ENCODE measurements at places on chromosomes 12 and 14. TPM values are rescaled to one million over a fixed set of nuclear protein-coding genes. Genes with fewer than 3 reads are reported as not detected.

GRCh38 chr14:106681161-106681560, 1154.8 kb downstream of the TMEM121 start:
- DNase-seq, result no peak

DNA sequence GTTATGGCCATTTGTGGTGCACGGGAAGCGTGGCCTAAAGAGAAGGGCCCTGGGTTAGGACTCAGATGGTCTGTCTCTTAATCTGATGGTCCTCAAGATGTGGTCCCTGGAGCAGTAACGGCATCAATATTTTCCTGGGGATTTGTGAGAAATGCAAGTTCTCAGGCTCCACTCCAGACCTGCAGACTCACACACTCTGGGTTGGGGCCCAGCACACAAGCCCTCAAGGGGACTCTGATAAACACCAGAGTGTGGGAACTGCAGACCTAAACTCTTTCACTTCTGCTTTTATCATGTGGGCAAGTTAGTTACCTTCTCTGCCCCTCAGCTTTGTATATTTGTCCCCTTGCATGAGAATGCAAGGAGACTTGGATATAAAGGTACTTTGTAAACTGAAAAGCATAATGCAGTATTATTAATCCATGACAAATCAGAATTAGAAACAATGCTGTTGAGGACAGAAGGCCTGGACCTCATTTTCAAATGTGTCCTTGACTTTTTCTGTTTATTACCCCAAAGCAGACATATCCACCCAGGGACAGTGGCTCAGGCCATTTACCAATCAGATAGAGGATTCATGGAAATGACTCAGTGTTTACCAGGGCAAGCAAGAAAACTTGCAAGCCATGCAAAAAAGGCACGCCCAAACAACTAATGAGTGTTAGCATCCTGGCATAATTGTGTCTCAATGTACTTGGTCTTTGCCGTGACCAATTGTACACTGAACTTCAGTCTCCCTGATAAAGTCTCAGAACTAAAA, 157.0 kb downstream of the ASCL1 start:
- no peak for DNase-seq

The USP15 gene
- 56.3 TPM for total RNA-seq

DNA sequence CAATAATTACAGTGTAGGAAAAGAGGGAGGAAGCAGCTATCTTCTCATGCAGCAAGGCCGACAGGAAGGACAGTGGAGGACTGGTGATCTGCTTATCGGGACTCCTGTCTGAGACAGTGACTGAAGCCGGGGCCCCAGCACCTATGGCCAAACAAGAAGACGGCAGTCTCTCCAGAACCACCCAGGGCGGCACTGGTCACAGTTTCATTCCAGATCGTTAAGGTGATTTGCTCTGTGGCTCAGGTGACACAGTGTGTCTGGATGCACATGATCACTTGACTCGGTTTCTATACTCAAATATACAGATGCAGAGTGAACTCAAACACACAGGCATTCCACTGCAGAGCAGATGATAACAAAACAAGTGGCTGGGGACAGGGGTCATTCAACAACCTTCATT, 52.1 kb upstream of the CORO1C start:
- no peak for DNase-seq

DNA sequence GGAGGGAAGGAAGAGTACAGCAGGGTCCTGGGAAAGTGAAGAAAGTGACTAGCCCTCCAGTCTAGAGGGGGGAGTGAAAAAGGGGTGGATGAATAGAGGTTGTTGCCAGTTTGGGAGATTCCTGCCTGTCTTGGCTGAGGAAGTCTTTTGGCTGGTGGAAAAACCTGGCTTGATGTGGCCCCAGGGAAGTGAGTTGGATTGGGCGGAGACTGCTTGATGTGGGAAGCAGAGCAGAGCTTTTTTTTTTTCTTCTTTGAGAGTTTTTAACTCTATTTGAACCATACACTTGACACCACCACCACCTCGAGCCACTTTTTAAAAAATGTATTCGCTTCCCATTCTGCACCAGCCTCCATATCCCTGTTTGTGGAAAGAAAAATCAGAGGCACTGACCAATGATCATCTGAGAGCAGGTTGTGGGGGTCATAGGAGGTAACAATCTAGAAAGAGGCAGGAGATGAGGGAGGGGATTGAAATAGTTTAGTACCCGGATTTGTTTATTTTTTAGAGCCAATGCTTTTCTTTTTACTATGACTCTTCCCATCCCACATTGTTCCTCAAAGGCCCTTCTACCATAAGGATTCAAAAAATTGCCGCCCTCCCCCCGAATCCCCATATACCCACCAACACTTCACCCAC, 690 bp upstream of the DTX3 start:
- DNase-seq, result no peak

GRCh38 chr14:90274808-90275457, 18.6 kb downstream of the PSMC1 start:
- no peak for DNase-seq

The SLC5A8 gene
- not detected for total RNA-seq

- no peak for DNase-seq
Observed at GRCh38 chr12:62382526-62382925, 84.1 kb upstream of the MON2 start.

GRCh38 chr14:91413547-91414474, 3.8 kb downstream of the CCDC88C start:
- DNase-seq, result no peak

DNA sequence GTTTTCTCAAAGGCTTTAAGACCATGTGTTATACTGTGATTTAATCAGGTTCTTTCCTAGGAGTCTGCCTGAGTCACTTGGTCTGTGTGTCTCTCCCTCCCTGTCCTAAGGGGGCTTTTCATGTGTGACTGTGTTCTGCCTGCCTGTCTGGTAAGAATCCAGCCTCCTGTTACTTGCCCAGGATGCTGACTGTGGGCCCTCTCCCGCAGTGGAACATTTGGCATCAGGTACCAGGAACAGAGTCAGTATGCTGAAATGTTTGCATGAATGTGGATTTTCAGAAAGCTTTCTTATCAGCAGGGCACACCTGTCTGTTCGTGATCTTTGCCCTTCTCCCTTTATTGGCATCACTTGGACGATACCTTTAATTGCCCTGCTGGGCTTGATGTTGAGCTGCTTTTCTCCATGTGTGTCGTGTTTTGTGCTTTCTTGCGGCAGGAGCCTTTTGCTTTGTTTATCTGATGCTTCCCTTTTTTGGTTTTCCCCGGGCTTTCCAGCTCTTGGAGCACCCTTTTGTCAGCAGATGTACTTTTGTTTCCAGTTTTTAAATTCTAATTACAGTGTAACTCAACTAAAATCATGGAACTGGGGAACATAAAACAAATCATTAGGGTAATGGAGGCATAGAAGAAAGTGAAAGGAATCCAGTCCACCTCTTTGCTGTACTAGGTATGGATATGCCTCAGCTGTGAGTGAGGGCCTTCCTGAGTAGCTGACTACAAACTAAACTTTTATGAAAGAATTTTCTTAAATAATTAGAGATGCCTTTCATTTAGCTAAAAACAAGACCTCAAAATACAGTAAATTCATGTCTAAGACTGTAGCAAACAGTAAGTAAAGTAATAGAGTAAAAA, 72.5 kb downstream of the TRAF3 start:
- DNase-seq, result no peak

- no peak for DNase-seq
Observed at GRCh38 chr12:181921-182320, 32.0 kb downstream of the SLC6A12 start.

The TMEM229B gene
- 0.20 TPM for total RNA-seq

The KRT6C gene
- not detected for total RNA-seq

DNA sequence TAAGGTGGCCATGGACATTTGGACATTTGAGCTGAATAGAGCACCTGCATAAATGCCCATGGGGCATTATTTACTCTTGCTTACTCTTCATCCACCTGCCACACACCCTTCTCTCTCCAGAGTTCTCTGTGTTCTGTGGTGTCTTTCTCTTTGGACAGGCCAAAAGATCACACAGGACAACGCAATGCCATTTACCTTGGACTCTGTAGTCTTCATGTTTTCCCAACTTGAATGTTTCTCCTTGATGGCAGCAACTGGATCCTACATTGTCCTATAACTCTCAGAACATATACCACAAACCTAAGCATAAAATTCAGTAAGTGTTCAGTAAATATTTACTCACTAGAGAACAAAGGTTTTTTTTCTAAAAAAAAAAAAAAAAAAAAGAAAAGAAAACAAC, 41.7 kb upstream of the PTHLH start:
- no peak for DNase-seq

DNA sequence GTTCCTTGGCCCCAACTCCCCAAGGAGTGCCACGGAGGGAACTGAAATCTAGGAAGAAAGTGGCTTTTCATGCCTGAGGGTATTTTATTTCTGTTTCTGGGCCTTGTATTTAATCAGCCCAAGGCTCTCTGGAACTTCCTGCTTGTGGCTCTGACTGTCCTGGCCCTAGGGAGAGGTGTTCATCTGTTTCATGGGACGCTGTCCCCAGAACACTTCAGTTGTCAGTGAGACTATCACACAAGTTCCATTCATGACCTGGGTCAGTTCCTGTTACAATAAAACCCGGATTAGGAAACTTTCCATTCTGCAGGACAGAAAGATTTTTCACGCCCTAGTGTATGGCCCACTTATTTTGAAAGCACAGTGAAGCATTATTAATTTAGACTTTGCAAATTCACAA, 18.5 kb upstream of the TC2N start:
- no peak for DNase-seq

The INHBC gene
- not detected for total RNA-seq

The MGST1 gene
- total RNA-seq, result 309 TPM

DNA sequence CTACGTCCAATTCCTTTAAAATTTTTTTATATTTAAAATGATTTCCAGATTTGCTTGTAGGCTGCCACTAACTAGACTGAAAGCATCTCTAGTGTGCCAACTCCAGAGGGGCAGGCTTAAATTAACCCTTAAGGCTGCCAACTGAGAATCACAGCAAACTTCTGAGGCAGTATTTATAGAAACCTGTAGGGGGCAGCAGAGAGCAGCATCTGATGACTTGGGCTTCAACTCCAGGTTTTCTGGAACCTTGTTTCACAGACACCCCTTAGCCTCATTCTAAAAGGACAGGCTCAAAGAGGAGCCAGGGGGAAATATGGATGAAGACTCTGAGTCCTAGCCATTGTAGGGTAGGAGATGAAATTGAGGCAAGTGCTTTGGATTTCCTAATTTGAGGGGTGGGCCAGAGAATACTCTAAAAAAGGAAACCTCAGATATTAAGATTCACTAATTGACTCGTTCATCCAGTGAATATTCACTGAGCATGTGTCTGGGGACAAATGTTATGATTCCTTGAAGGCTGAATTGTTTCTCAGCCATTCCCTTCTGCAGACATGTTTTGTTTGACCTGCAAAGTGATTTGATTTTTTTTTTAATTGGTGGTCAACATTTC, 63.3 kb upstream of the HSPB8 start:
- peak; percentile 55 for DNase-seq

DNA sequence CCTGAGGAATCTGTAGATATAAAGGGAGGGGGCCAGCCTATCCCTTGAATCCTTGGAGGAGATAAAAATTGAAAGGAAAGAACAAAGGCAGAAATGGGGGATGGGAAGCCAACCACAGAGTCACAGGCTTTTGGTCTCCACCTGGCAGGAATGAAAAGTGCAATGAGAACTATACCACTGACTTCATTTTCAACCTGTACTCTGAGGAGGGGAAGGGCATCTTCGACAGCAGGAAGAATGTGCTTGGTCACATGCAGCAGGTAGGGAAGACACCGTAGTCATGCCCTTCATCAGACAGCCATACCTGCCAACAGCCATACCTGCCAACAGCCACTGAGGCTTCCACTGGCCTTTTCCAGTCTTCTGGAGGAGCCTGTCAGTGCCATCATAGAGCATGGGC, 13.4 kb downstream of the ASB8 start:
- DNase-seq, result no peak

DNA sequence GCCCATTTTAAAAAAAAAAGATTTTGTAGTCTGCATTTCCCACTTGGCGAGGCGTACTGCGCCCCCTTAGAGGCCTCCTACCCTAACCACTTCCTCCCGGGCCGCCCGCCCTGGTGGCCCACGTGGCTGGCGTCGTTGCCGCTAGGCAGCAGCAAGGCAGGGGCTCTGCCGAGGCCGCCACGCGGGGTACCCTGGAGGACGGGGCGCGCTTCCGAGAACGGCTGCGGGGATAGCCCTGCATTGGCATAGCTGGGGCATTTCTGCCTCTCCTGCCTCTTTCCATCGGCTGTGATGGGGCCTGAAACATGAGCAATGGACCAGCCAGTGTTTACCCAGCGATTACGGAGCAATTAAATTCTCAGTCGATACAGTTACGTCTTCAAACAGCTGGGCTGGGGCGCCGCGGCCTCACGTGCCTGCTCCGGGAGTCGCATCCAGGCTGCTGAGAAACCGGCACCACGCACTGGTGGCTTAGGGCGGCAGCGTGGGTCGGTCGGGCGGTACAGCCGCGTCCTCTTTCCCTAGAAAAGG, 38.0 kb downstream of the IQSEC3 start:
- DNase-seq, result no peak

DNA sequence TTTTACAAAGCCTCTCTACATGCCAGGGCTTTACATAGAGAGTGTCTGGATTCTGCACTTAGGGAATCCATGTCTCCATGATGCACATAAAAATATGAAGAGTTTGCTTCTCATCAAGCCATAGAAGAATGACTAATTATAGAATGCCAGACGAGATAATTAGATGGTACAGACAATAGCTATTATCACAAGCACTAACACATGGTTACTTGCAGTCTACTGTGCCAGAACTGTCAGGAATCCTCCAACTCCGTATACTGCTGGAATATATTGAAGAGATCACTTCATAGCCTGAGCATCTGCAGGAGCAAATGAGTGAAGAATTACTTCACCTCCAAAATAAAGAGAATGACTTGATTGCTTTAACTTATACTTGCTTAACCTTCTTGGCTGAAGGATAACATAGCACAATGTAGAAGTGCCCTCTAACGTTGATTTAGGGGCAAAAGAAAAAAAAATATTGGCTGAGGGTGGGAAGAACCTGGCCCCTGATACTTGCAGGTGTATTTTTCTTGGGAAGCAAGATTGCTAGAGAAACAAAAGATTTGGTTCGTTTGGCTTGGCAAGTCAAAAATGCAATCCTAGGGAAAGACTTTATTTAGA, 272.8 kb upstream of the FAR2 start:
- no peak for DNase-seq

The CACNB3 gene
- total RNA-seq, result 6.3 TPM

- peak; percentile 46 for DNase-seq
Observed at GRCh38 chr14:104795781-104796686, 486 bp upstream of the AKT1 start.

DNA sequence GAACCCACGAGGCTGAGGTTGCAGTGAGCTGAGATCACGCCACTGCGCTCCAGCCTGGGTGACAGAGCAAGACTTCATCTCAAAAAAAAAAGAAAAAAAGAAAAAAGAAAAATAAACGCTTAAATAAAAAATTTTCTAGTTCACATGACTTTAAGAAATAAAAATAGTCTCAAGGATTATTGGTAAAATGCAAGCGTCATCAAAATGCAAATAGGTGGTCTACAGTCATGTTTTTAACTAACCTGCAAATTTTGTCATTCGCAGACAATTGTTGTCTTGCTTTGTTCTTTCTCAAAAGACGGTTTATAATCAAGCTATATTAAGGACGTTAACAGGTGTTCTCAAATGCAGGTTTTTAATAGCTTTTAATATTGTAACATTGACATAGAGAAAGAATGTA, 22.4 kb downstream of the TXNRD1 start:
- no peak for DNase-seq
